ENCODE measurements at places on chromosomes 13 and 19. TPM values are rescaled to one million over a fixed set of nuclear protein-coding genes. Genes with fewer than 3 reads are reported as not detected.

DNA sequence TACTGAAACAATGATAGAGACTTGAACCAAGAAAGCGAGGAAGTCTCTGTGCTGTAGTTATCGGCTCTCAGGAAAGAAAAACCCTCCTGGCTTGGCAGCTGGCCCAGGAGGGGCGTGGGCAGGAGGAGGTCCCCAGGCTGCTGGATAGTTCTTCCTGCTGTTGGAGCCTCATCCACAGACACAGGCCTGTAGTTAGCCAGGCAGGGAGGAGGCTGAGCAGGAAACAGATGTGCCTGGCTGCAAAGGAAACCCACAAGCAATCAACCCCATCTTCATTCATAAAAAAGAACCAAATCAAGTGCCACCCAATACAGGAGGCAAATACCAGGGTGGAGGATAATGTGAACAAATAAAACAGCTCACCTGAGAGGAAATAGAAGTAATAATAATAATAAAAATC is 86.2 kb downstream of the IRS2 start:
- no peak overlapping the region for H3K27ac ChIP-seq
- H3K4me1 ChIP-seq, result no peaks in the 10 kb centered on the region
- no peaks in the 10 kb centered on the region for H3K27me3 ChIP-seq
- H3K4me3 ChIP-seq, result no peak overlapping the region
- no peaks in the 10 kb centered on the region for H3K36me3 ChIP-seq

GRCh38 chr13:74870865-74871264 is 611.1 kb downstream of the TBC1D4 start:
- H3K4me3 ChIP-seq, result no peak overlapping the region
- no peaks in the 10 kb centered on the region for H3K4me1 ChIP-seq
- no peaks in the 10 kb centered on the region for H3K27me3 ChIP-seq
- no peak for DNase-seq

DNA sequence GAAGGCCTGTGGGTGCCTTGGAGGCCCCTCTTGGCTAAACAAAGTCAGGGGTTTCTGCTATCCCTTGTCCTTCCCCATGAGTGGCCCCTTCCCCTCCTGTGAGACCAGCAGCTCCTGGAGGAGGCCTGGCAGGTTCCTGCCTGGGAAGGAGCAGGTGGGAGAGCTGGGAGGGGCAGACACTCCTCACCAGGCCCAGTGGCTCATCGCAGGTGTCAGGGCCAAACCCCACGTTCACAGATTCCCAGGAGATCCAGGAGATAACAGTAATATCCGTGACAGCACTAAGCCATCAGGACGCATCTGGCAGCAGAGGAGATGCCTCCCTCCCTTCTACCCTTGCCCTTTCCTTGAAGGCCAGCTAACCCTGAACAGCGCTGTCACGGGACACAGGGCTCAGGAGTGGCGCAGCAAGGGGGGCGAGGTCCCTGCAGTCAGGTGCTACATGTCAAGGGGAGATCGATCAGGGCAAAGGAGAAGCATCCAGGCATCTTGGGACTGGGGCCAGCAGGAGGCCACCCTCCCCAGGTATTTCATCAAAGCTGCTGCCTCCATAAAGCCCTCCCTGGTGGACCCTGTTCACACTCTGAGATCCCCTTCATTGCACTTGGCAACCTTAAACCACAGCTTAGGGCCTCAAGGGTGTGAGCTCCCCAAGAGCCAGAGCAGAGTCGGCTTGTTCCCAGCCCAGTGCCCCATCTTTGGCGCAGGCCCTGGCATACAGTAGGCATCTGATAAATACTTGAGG is 4.8 kb downstream of the CEBPA start:
- no peak for DNase-seq
- H3K36me3 ChIP-seq, result no peaks in the 10 kb centered on the region
- H3K4me1 ChIP-seq, result no peaks in the 10 kb centered on the region
- no peaks in the 10 kb centered on the region for H3K27me3 ChIP-seq
- no peak overlapping the region for H3K27ac ChIP-seq
- H3K4me3 ChIP-seq, result no peak overlapping the region

DNA sequence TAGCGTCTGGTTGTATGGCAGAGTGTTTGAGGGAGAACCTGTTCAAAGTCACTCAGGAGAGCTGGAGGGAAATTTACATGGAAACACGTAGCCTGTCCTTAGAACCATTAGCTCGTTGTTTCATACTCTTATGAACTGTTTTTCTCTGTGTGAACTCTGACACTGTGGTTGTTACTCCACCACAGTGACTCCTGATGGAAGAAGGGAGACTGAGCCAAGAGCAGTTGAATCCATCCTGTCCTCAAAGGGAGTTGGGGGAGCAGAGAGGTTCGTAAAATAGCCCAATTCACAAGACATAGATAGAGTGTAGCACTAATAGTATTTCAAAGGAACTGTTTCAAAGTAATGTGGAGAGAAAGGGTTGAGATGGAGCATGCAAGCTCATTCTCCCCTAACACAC is 964.8 kb downstream of the PCDH9 start:
- H3K4me1 ChIP-seq, result no peaks in the 10 kb centered on the region
- H3K27me3 ChIP-seq, result no peaks in the 10 kb centered on the region
- H3K36me3 ChIP-seq, result no peaks in the 10 kb centered on the region
- no peak for DNase-seq
- H3K4me3 ChIP-seq, result no peak overlapping the region

DNA sequence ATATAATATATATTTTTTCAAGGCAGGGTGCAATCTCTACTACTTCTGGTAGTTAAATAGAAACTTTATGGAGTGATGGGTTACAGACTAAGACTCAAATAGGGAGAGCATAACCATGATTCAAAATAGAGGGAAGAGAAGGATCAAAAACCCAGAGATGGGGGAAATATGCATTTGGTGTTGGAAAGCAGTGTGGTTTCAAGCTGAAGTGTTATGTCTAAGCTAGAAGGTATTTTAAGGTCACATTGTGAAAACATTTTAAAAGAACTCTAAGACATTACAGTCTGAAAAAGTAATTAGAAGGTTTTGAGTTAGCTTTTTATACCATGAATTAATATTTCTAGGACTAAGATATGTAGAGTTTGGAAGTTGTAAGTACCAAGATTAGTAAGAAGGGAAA is 2741.4 kb downstream of the PCDH9 start:
- no peaks in the 10 kb centered on the region for H3K36me3 ChIP-seq
- H3K4me1 ChIP-seq, result no peaks in the 10 kb centered on the region
- no peak overlapping the region for H3K27ac ChIP-seq
- H3K27me3 ChIP-seq, result no peaks in the 10 kb centered on the region

GRCh38 chr19:33496038-33496895 is 25.3 kb downstream of the PEPD start:
- no peaks in the 10 kb centered on the region for H3K27me3 ChIP-seq
- H3K36me3 ChIP-seq, result no peaks in the 10 kb centered on the region
- no peak overlapping the region for H3K27ac ChIP-seq
- no peak overlapping the region for H3K4me3 ChIP-seq
- H3K4me1 ChIP-seq, result no peaks in the 10 kb centered on the region

DNA sequence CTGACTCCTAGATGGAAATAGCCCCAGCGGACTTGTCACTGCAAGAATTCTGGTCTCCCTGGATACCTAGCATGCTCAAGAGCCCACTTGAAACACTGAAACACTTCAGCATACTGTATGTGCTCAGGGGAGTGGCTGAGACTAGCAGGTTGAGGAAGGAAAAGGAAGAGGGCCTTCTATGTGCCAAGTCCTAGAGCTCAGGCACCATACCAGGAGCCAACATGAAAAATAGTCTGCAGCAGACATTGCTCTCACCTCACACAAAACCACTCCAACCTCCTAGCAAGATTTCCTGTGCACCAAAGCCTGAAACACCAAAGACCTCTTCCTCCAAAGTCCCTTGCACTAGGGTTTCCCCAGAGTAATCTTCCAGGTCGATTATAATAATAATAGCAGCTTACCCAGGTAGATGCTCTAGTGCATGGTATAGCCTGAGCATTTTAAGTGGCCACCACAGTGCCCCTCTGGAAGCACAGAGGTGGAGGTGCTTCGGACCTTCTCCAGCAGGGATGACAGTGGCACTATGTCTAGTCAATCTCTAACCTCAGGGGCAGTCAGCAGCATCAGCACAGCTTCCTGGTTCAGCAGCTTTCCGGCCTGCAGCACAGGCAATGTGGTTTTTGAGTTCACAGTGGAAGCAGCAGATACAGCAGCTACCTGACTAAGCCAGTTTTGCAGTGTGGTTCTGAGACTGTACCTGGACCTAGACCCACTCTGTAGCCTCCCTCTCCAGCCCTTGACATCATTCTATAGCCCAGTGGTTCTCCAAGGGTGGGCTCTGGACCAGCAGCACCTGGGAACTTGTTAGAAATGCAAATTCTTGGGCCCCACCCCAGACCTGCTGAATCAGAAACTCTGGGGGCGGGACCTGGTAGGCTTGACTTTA is 45.6 kb upstream of the UBE2L5 start:
- H3K27ac ChIP-seq, result no peak overlapping the region
- no peaks in the 10 kb centered on the region for H3K27me3 ChIP-seq
- no peak overlapping the region for H3K4me3 ChIP-seq
- H3K4me1 ChIP-seq, result peaks cover 4% of the 10 kb centered on the region
- DNase-seq, result no peak

DNA sequence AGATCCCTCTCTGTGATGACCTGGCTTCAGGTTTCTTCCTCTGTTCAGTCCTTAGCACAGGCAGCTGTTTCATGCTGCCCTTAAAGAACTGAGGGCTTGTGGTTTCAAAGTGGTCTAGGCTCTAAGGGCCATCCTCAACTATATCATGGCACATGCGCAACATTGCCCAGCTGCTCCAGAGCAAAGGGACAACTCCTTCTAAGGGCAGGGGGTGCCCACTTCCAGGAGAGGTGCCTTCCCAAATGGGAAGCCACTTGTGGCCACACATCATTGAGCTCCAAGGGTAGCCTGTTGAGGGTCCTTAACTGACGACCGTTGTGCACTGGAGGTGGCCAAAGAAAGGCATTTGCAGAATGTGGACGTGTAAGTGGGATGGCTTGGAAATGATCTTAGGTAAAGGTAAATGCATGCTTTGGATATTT is 7.3 kb downstream of the GPR183 start:
- no peaks in the 10 kb centered on the region for H3K27me3 ChIP-seq
- H3K4me3 ChIP-seq, result no peak overlapping the region
- H3K27ac ChIP-seq, result no peak overlapping the region
- H3K4me1 ChIP-seq, result no peaks in the 10 kb centered on the region
- H3K36me3 ChIP-seq, result no peaks in the 10 kb centered on the region

- DNase-seq, result no peak
- H3K27ac ChIP-seq, result no peak overlapping the region
These were observed 118.5 kb upstream of the GPC6 start for GRCh38 chr13:93108111-93108601.

GRCh38 chr19:5154799-5155426 is 185.7 kb downstream of the PTPRS start:
- no peak overlapping the region for H3K27ac ChIP-seq
- H3K27me3 ChIP-seq, result no peaks in the 10 kb centered on the region
- no peaks in the 10 kb centered on the region for H3K4me1 ChIP-seq
- no peak overlapping the region for H3K4me3 ChIP-seq
- no peaks in the 10 kb centered on the region for H3K36me3 ChIP-seq

- H3K4me3 ChIP-seq, result no peak overlapping the region
- H3K27ac ChIP-seq, result no peak overlapping the region
- no peaks in the 10 kb centered on the region for H3K36me3 ChIP-seq
These were observed 198.2 kb upstream of the TMTC4 start for GRCh38 chr13:100872761-100873160.

DNA sequence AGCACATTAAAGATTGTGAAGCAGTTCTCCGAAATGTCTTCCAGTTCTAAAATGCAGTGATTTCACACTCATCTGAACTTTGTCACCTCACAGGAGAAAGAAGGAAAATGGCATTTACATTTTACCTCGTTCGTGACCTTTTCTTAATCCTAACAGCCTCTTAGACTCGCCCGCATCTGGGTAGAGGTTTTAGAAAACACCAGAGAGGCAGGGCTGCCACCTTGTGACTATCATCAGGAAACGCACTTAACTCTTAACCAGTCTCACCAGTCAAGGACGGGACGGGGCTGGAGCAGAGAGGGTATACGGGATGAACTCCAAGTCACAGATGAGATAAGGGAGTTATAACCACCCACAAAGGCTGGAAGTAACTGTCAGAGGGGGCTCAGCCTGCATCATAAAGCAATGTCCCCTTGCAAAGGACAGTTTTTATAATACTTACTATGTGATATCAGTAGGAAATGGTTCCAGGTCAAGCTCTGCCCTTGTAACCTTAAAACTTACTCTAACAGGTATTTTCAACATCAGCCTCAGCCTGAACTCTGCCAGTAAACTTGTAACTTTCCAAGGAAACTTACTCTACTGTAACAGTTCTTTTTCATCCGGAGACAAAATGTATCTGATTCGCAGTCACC is 8.6 kb upstream of the CEACAM6 start:
- DNase-seq, result no peak
- no peak overlapping the region for H3K27ac ChIP-seq
- no peaks in the 10 kb centered on the region for H3K36me3 ChIP-seq
- H3K27me3 ChIP-seq, result no peaks in the 10 kb centered on the region
- no peaks in the 10 kb centered on the region for H3K4me1 ChIP-seq

- peaks cover 5% of the 10 kb centered on the region for H3K4me1 ChIP-seq
- H3K27ac ChIP-seq, result peak overlapping the region; percentile 86
- no peaks in the 10 kb centered on the region for H3K36me3 ChIP-seq
- DNase-seq, result no peak
These were observed 2.0 kb downstream of the LRCH1 start for GRCh38 chr13:46554951-46555350.

DNA sequence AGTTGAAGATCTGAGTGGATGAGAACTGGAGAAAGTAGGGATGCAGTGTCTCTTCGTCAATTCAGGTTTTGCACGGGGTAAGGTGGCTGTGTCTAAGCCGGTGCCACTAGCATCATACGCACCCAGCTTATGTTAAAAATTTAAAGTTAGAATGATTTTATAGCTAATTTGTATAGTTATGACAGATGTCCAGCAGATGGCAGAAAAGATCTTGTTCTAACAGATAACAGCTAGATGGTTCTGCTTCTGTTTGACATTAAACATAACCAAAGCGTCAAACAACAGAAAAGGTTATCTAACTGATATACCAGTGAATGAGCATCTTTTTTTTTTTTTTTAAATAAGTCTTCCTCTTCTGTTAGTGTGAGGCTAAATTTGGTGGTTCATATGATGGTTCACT is 18.8 kb upstream of the EDDM13 start:
- H3K4me3 ChIP-seq, result no peak overlapping the region
- no peaks in the 10 kb centered on the region for H3K27me3 ChIP-seq
- H3K27ac ChIP-seq, result no peak overlapping the region

- H3K4me3 ChIP-seq, result no peak overlapping the region
- H3K4me1 ChIP-seq, result no peaks in the 10 kb centered on the region
- H3K36me3 ChIP-seq, result no peaks in the 10 kb centered on the region
- no peak overlapping the region for H3K27ac ChIP-seq
- no peak for DNase-seq
These were observed 29.1 kb upstream of the POP4 start for GRCh38 chr19:29576761-29577648.

CYP4F3 gene
- 0.59 TPM for total RNA-seq

SPINT2 gene
- total RNA-seq, result 140 TPM

Data from pancreas (tissue), 10 donors.